ENCODE measurements at places on chromosomes 11 and 22. TPM values are rescaled to one million over a fixed set of nuclear protein-coding genes. Genes with fewer than 3 reads are reported as not detected.

The MUC5AC gene
- not detected for total RNA-seq

The BRD1 gene
- 88.1 TPM for total RNA-seq

The SHANK2 gene
- not detected for total RNA-seq

The CYP2D6 gene
- 10.7 TPM for total RNA-seq

The OR56A1 gene
- total RNA-seq = not detected

Data from CD4-positive, alpha-beta memory T cell (primary cell).